ENCODE measurements at places on chromosomes 2 and 18.

- DNase-seq, result no peak
Measured at GRCh38 chr2:38818565-38818964, 40.6 kb downstream of the GEMIN6 start.

DNA sequence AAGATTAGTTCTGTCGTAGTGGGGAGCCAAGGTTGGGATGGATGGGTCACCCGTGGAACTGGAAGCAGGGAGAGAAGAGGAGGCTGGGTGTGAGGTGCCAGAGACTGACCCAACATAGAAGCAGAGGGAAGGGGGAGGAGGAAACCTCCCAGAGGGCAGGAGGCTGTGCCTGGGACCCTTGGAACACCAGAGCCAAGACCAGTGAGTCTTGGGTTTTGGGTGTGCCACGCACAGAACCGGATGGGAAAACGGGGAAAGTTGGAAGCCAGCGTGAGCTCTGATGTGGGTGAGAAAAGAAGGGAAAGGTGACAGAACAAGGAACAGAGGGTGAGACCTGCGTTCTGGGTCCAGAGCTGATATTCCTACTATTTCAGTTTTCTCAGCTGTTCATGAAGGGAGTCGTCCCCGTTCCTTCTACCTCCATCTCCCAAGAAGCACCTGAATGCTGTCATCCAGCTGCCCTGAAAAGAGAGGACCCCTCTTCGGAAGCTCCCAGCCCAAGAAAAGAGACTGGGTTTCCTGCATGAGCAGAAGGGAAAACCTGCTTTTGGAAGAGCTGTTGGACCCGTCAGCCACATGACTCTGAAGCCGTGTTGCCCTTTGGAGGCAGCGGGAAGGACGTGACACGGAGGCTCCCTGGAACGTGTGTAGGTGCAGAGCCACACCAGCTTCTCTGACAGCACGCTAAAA lies 250.1 kb downstream of the NDUFA10 start:
- DNase-seq, result no peak

DNA sequence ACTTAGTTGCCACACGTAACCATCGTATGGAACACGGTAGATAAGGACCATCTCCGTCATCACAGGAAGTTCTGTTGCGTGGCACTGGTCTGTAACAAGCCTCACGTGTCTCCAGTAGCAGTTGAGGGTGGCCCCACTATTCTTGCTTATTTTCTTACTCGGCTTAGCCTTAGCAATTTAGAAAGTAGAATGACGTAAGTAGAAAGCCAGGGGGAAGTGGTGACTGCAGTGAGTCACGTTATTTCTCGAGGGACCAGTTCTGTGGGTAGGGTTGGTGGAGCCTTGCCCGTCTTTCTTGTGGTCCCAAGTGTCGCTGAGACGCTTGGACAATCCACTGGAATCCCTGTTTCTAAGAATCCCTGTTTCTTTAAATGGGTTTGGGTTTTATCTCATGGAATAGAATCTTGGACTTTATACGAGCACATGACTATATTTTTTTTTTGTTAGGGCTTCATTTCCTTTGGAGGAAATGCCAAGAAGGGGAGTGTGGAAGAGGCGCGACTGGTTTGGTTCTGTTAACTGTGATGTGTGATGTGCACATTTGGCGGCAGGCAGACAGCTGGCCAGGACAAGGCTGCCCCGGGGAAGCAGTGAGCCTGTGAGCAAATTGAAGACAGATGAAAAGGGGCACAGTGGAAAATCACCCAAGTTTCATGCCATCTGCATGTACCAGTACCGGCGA lies 96.2 kb downstream of the CABLES1 start:
- no peak for DNase-seq

- DNase-seq, result peak; percentile 88
Measured at GRCh38 chr2:190408538-190409271, 550 bp downstream of the MFSD6 start.

DNA sequence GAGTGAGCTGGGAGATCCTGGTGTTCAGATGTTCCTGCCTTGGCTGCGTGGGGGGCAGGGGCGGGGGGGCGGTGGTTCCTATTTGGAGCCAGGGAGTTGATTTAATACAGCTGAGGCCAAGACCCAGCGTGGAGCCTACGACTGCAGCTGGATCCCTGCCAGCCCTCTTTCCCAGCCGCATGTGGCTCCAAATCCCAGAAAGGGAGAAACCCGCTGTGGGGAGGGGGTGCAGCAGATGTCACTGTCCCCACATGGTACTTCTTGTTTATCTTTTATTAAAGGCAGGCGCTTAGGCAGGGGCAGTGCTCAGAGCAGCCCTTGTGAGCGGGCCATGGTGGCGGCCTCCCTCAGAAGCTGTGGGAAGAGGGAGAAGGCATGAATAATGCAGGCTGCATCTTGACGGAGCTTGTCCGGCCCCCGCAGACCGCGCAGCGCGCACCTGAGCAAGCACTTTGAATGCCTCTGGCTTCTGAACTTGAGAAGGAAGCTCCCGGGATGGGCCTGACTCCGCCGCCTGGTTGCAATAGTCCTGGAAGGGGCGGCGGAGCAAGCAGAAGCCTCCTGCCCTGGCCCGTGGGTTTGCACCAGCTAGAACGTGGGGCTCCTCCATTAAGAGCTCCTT lies 112.1 kb downstream of the GLI2 start:
- DNase-seq, result peak; percentile 51

DNA sequence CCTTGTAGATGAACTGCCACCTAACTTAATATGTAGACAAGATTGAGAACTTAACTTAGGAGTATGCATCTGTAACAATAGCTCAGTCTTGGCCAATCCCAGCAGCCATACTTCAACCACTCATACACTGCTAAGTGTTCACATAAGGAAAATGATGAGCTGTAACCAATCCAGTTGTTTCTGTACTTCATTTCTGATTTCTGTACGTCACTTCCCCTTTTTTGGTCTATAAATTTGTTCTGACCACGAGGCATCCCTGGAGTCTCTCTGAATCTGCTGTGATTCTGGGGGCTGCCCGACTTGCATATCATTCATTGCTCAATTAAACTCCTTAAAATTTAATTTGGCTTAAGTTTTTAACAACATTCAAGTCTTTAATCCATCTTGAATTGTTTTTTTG lies 6.4 kb downstream of the SH3YL1 start:
- no peak for DNase-seq

GRCh38 chr2:3461801-3462492 lies 57.4 kb downstream of the ADI1 start:
- peak; percentile 87 for DNase-seq

- DNase-seq, result no peak
Measured at GRCh38 chr2:9547262-9547991, 8.2 kb downstream of the ADAM17 start.

DNA sequence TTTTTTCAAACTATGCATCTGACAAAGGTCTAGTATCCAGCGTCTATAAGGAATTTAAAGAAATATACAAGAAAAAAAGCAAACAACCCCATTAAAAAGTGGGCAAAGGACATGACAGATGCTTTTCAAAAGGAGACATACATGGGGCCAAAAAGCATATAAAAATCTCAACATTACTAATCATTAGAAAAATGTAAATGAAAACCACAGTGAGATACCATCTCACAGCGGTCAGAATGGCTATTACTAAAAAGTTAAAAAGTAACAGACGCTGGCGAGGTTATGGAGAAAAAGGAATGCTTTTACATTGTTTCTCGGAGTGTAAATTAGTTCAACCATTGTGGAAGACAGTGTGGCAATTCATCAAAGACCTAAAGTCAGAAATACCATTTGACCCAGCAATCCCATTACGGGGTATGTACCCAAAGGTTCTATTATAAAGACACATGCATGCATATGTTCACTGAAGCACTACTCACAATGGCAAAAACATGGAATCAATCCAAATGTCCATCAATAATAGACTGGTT lies 643.1 kb upstream of the LRRTM1 start:
- DNase-seq, result no peak

- DNase-seq, result no peak
Measured at GRCh38 chr18:79930020-79930642, 21.3 kb downstream of the SLC66A2 start.

DNA sequence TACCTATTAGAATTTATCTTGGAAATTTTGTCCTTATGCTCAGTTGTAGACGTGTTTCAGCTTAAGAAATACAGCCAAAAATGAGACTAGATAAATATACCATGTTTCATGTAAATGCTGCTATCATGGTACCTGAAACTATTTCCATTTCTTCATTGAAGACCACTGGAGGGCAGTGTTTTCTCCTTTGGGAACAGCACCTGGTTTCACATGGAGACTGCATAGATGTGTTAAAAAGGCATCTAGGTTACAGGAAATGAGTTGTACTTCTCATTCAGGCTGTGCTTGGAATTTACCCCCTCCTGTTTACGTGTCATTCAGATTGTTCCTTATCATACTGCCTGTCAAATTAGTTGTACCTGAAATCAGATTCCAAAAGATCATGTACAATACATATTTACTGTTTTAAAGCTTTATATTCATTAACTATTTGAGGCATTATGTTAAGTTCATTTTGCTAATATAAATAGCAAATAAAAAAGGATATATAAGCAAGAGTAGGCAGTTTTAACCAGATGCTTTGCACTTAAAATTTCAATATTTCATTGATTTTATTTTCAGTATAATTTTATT lies 57.3 kb upstream of the PSMD14 start:
- DNase-seq, result peak; percentile 53

DNA sequence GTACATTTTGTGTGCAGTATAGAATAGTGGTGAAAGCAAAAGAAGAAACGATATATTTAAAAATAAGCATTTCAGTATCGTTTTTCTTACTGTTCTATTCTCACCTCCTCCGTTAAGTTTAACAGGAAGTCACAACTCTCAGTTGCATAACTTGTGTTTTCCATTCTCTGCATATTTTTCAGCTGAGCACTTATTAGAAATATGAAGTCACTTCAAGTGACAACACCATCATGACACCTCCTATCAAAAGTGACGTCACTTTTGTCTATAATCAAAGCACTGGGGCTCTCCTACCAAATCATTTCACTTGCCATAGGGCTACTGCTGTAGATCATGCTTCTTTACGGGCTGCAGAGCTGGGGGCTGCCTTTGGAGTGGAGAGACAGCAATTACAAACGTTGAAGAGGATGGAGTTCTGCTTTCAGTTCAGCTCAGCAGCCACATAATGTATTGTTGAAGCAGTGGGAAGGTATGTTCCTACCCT lies 36.3 kb downstream of the STAT4 start:
- DNase-seq, result no peak

DNA sequence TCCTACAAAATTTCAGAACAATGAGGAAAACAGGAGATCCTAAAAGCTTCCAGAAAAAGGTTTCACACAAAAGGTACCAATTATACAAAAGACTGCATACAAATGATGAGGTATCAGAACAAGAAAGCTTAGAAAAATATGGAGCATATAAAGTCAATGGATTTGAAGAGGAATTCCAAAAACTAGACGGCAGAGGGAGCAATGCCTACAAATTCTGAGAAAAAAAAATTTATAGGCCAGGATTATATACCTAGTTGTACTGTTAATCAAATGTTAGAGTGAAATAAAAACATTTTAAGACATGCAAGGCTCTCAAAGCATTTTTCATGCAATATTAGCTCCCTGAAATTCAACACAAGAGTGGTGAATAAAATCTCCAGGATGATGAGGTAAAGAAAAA lies 106.2 kb downstream of the ZRANB3 start:
- no peak for DNase-seq

GRCh38 chr2:23624378-23624777 lies 239.4 kb downstream of the KLHL29 start:
- no peak for DNase-seq
